ENCODE measurements at places on chromosomes 1 and 21. TPM values are rescaled to one million over a fixed set of nuclear protein-coding genes. Genes with fewer than 3 reads are reported as not detected.

GRCh38 chr1:243525085-243525487, 269.2 kb downstream of the SDCCAG8 start:
- no peak for DNase-seq

GRCh38 chr1:209761011-209761635, 5.3 kb downstream of the TRAF3IP3 start:
- DNase-seq: no peak

DNA sequence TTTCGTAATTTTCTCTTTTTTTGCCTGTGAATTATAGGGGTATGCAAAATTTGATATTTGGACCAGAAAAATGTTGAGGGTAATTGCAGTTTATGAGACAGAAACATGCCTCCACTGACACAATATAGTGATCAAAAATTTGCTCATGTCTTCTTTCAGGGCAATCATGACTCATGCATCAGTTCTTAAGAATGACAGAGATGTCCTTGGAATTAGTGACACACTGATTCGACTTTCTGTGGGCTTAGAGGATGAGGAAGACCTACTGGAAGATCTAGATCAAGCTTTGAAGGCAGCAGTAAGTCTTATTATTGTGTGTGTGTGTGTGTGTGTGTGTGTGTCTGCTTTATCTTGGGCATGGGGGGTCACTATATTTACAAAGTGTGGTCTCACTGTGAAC, 27.5 kb downstream of the CTH start:
- DNase-seq: no peak

DNA sequence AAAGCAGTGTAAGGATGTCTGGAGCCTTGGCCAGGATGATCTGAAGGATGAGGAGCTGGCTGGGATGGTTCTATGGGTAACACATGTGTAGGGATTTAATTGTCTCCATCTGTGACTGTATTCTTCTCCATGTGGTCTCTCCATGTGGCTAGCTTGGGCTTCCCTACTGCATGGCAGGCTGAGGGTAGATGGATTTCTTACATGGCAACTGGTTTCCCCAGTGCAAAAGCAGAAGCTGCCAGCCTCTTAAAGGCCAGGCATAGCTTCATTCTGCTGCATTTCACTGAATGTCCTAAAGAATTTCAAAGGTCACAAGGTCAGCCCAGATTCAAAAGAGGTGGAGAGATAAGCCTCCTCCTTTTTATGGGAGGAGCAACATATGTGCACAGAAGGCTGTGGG, 61.7 kb downstream of the XCL2 start:
- no peak for DNase-seq

- DNase-seq: no peak
Observed at GRCh38 chr1:21344098-21344749, 54.0 kb upstream of the ECE1 start.

DNA sequence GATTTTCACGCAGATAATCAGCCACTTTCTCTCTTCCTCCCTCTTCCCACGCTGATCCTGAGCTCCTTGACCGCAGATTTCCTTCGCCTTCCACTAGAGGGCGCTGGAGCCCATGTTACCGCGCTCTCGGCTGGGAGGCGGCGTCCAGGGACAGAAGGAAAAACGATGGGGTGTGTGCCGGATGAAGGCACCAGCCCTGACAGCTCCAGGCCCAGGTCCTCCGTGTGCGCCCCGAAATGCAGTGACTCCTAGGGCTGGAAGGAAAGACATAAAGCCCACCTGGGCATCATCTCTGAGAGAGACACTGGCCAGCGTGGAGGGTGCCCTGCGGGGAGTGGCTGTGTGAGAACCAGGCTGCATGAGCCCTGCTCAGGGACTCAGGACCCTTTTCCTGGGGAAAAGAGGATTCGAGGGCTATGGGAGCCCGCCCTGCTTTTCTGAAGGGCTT, 44.9 kb upstream of the CYP2J2 start:
- DNase-seq: no peak

DNA sequence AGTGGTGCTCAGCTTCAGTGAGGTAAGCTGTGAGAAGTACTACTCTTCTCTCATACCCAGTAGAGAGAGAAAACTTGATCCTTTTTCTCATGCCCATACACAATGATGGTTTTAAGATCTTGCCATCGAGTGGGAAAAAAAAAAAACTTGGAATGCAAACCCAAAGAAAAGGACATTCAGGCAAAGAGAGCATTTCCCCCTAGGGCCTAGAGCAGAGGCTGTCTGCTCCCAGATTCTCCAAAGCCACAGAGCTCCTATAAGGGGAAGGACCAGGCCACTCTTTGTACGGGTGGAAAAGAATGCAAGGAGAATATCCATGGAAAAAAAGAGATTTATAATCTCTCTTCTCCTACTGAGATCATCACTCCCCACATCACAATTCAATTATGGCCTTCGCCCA, 34.9 kb downstream of the MROH9 start:
- no peak for DNase-seq

Gene RAP1GAP
- polyA plus RNA-seq: 23.1 TPM

All from renal pelvis (tissue), 12 donors.